ENCODE measurements at places on chromosomes 3 and 15.

DNA sequence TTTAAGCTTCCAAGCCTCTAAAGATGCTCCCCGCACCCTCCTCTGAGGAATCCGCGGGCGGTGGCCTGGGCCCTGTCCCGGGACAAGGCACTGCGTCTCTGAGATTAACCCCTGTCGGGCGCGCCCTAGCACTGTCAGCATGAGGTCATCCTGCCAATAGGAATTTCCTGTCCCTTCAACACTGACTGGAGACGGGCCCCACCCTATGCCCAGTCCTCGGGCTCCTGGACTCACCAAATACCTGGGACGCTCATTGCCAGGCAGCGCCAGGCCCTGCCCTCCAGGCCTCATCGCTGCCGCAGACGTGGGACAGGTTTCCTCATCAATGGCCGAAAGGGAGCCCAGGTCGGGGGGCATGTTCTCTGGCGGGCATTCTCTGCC is 67.6 kb upstream of the SH3GL3 start:
- no peak for DNase-seq
- H3K4me3 ChIP-seq: no peak overlapping the region
- no peaks in the 10 kb centered on the region for H3K36me3 ChIP-seq
- peaks cover 41% of the 10 kb centered on the region for H3K27me3 ChIP-seq
- H3K27ac ChIP-seq: no peak overlapping the region

GRCh38 chr15:67030036-67030762 is 35.2 kb upstream of the SMAD3 start:
- H3K4me1 ChIP-seq: no peaks in the 10 kb centered on the region
- H3K36me3 ChIP-seq: no peaks in the 10 kb centered on the region
- no peak overlapping the region for H3K4me3 ChIP-seq
- H3K27ac ChIP-seq: no peak overlapping the region
- DNase-seq: no peak
- H3K27me3 ChIP-seq: peaks cover 6% of the 10 kb centered on the region

DNA sequence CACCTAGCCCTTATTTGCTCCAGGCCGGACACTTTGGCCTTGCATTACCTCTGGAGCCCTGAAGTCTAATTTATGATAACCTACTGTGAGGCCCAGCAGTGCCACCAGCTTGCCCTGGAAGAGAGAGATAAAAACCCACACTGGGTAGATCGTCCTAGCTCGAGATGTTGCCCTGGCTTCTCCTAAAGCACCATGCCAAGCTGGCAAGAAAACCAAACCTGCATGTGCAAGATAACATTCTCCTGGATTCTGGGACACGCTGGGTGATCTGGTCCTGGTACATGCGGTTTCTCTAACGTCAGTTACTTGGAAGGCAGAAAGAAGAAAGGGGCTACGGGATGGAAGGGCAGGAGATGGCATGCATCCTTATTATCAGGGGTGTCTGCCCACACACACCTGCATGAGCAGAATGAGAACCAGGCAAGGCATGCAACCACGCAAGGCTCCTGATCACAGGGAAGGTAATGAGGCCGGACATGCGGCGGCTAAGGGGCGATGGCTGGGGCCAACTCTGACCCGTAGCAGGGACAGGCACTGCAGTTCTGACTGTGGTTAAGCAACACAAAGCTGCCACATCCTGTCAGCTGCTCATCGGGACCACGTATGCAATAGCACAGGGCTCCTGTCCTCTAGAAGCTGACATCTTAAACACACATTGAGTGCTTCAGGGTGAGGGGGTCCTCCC is 73.0 kb downstream of the OXNAD1 start:
- no peaks in the 10 kb centered on the region for H3K27me3 ChIP-seq
- peaks cover 50% of the 10 kb centered on the region for H3K4me1 ChIP-seq
- peak; percentile 79 for DNase-seq
- no peak overlapping the region for H3K4me3 ChIP-seq
- H3K36me3 ChIP-seq: peaks cover 70% of the 10 kb centered on the region

DNA sequence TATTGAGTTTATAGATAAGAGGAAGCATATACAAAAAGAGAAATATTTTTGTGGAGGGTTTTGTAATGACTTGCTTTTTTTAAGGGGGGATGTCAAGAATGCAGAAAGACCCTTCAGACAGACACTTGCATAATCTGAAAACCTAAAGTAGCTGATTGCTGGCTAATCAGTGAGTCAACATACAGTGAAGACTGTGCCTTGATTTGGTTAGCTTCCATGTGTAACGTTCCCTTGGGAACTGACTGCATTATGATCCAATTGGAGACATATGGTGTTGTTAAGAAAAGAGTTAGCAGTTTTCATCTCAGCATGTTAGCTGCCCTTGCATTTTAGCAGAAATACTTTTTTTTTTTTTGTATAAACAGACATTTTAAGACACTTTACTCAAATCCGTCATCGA is 483.2 kb downstream of the RBMS3 start:
- no peaks in the 10 kb centered on the region for H3K4me1 ChIP-seq
- no peaks in the 10 kb centered on the region for H3K27me3 ChIP-seq
- H3K27ac ChIP-seq: no peak overlapping the region

GRCh38 chr3:10292505-10293419 is at the start of gene GHRL:
Gene GHRL, minus strand, starts transcription at chr3:10292947. Its CDS starts 2,767 bp downstream, at chr3:10290180.
- peak within 1 kb of the TSS; percentile 70 for H3K27ac ChIP-seq
- no peak for DNase-seq
- H3K4me1 ChIP-seq: peaks cover 15% of the 10 kb centered on the region
- H3K36me3 ChIP-seq: peaks cover 38% of the 10 kb centered on the region

- peak overlapping the region; percentile 72 for H3K4me3 ChIP-seq
- peaks cover 42% of the 10 kb centered on the region for H3K4me1 ChIP-seq
- H3K27me3 ChIP-seq: no peaks in the 10 kb centered on the region
- H3K27ac ChIP-seq: peak overlapping the region; percentile 96
- DNase-seq: peak; percentile 67
Observed at GRCh38 chr3:141266797-141267555, 35.4 kb downstream of the PXYLP1 start.

DNA sequence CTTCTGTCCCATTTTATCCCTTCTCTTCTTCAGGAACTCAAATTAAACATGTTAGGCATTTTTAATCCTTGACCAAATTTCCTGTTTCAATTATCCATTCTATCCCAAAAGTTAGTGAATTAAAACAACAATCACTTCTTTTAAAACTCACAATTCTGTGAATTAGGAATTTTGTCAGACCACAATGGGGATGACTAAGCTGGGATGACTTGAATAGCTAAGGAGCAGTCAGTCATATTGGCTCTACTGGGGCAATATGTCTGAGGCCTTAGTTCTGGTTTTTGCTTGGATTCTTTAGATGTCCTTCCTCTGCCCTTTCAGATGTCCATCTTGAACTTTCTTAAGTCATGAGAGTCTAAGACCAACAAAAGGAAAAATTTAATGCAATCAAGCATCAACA is 178.2 kb upstream of the TGFBR2 start:
- H3K4me1 ChIP-seq: no peaks in the 10 kb centered on the region
- H3K27me3 ChIP-seq: no peaks in the 10 kb centered on the region
- no peak overlapping the region for H3K4me3 ChIP-seq

- H3K27ac ChIP-seq: no peak overlapping the region
- no peaks in the 10 kb centered on the region for H3K27me3 ChIP-seq
- no peaks in the 10 kb centered on the region for H3K4me1 ChIP-seq
- DNase-seq: no peak
- no peak overlapping the region for H3K4me3 ChIP-seq
Observed at GRCh38 chr3:54850484-54851018, 77.3 kb downstream of the LRTM1 start.

GRCh38 chr15:43552256-43552655 is 34.8 kb downstream of the MAP1A start:
- H3K4me1 ChIP-seq: no peaks in the 10 kb centered on the region
- DNase-seq: no peak
- no peaks in the 10 kb centered on the region for H3K36me3 ChIP-seq
- no peak overlapping the region for H3K27ac ChIP-seq

DNA sequence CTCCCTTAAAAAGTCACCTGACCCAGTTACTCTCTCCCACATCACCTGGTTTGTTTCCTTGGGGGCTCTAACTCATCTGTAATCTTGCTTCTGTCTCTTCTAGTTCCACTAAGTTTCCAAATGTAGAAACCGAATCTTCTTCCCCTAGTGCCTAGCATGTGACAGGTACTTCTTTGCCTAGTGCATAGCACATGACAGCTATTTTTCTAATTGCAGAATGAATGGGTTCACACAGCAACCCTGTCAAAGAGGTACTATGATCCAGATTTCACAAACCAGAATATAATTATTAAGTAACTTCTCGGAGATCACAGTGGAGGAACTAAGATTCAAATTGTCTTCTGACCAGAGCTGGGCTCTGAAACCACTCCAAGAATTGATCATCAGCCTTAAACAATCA is 7.4 kb downstream of the DPH3 start:
- peaks cover 27% of the 10 kb centered on the region for H3K4me1 ChIP-seq
- peaks cover 10% of the 10 kb centered on the region for H3K36me3 ChIP-seq
- no peak overlapping the region for H3K4me3 ChIP-seq
- DNase-seq: no peak

GRCh38 chr3:71614869-71615268 is 31.3 kb upstream of the FOXP1 start:
- H3K27ac ChIP-seq: no peak overlapping the region
- H3K36me3 ChIP-seq: peaks cover 4% of the 10 kb centered on the region
- no peak for DNase-seq
- H3K4me1 ChIP-seq: peaks cover 14% of the 10 kb centered on the region
- no peaks in the 10 kb centered on the region for H3K27me3 ChIP-seq
- no peak overlapping the region for H3K4me3 ChIP-seq

- no peak overlapping the region for H3K4me3 ChIP-seq
- no peaks in the 10 kb centered on the region for H3K27me3 ChIP-seq
- no peak for DNase-seq
- no peak overlapping the region for H3K27ac ChIP-seq
Observed at GRCh38 chr3:37041546-37042195, 48.4 kb downstream of the MLH1 start.

DNA sequence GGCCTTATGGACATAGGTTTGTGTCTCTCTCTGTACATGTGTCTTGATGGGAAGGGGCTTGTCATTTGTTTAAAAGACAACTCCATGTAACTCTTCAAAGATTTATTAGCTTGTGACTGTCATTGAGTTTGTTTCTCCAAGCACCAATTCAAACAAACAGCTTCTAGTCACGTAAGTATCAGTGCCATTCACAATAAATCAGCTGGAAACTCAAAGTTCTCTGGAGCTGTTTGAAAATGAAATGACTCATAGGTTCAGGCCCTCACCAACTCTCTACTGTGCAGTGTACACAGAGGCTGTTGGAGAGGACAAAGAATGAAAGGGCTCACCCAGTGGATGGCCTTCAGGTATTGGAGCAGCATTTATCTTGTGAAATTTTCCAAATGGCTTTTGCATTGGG is 476.3 kb downstream of the AGBL1 start:
- no peaks in the 10 kb centered on the region for H3K36me3 ChIP-seq
- H3K4me3 ChIP-seq: no peak overlapping the region
- DNase-seq: no peak

DNA sequence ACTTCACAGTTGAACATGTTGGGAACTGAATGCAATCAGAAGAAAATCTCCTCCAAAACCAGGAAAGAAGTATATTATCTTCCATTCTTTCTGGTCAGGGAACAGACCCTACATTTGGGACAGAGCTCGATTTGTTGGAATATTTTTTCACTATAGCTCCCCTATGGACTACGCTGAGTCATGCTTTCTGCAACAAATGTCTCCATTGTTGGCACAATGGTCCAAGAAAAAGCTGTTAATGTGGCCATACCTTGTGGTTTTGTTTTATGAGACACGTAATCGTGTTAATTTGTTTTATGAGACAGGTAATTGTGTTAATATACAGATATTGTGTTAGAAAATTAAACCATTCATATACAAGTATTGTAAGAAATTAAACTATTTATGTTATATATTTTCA is 101.4 kb downstream of the TGFBR2 start:
- H3K27me3 ChIP-seq: no peaks in the 10 kb centered on the region
- peaks cover 11% of the 10 kb centered on the region for H3K4me1 ChIP-seq
- no peak overlapping the region for H3K27ac ChIP-seq
- no peak for DNase-seq
- H3K36me3 ChIP-seq: peaks cover 24% of the 10 kb centered on the region
- H3K4me3 ChIP-seq: no peak overlapping the region

- H3K27ac ChIP-seq: no peak overlapping the region
- H3K4me1 ChIP-seq: no peaks in the 10 kb centered on the region
- H3K27me3 ChIP-seq: peaks cover 15% of the 10 kb centered on the region
- no peak overlapping the region for H3K4me3 ChIP-seq
Observed at GRCh38 chr15:80461356-80462095, 57.3 kb downstream of the ARNT2 start.

DNA sequence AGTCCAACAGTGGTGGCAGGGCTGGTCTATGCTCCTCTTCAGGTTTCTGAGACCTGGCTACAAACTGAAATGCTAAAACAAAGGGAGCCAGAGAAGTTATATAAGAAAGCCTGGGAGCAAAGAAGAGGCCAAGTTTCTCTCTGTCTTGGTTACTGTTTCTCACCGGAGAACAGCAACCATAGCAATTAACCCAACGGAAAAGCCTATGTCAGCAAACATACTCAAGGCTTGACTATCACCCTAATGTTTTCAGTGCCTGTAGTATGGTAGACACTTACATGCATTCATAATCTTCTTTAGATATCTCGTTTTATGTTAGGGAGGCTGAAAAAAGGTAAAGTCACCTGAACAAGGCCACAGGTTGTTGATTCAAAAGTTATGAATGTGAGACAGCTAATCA is 86.3 kb upstream of the CLSTN2 start:
- no peak overlapping the region for H3K4me3 ChIP-seq
- no peaks in the 10 kb centered on the region for H3K4me1 ChIP-seq
- DNase-seq: no peak
- no peak overlapping the region for H3K27ac ChIP-seq

DNA sequence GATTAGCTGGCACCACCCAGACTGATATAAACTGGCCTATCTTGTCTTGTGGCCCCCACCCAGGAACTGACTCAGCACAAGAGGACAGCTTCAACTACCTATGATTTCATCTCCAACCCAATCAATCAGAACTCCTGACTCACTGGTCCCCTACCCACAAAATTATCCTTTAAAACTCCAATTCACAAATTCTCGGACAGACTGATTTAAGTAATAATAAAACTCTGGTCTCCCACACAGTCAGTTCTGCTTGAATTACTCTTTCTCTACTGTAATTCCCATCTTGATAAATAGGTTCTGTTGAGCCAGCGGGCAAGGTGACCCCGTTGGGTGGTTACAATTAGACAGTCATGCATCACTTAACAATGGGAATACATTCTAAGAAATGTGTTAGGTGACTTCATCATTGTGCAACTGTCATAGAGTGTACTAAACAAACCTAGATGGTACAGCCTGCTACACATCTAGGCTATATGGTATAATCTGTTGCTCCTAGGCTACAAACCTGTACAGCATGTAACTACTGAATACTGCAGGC is 48.1 kb upstream of the MAP4 start:
- H3K4me1 ChIP-seq: peaks cover 15% of the 10 kb centered on the region
- no peak for DNase-seq
- no peak overlapping the region for H3K27ac ChIP-seq
- H3K27me3 ChIP-seq: no peaks in the 10 kb centered on the region
- no peak overlapping the region for H3K4me3 ChIP-seq
- H3K36me3 ChIP-seq: peaks cover 9% of the 10 kb centered on the region

GRCh38 chr15:63484433-63485186 is 19.8 kb upstream of the USP3 start:
- peak overlapping the region; percentile 31 for H3K4me3 ChIP-seq
- no peak for DNase-seq
- H3K27ac ChIP-seq: peak overlapping the region; percentile 96
- H3K27me3 ChIP-seq: no peaks in the 10 kb centered on the region
- peaks cover 84% of the 10 kb centered on the region for H3K4me1 ChIP-seq

GRCh38 chr3:29181149-29181780 is 99.6 kb upstream of the RBMS3 start:
- no peak overlapping the region for H3K27ac ChIP-seq
- H3K4me3 ChIP-seq: no peak overlapping the region
- no peak for DNase-seq
- peaks cover 5% of the 10 kb centered on the region for H3K4me1 ChIP-seq
- H3K36me3 ChIP-seq: no peaks in the 10 kb centered on the region

GRCh38 chr15:25433118-25433865 is 5.5 kb downstream of the UBE3A start:
- H3K27me3 ChIP-seq: no peaks in the 10 kb centered on the region
- peaks cover 30% of the 10 kb centered on the region for H3K4me1 ChIP-seq
- no peak overlapping the region for H3K4me3 ChIP-seq

Measured in activated naive CD4-positive, alpha-beta T cell treated with anti-CD3 and anti-CD28 coated beads, Interleukin-2, amount 10 ng/mL, durations not matched to agents 7 days and 5 days (primary cell).